ENCODE measurements at places on chromosomes 2 and 18.

DNA sequence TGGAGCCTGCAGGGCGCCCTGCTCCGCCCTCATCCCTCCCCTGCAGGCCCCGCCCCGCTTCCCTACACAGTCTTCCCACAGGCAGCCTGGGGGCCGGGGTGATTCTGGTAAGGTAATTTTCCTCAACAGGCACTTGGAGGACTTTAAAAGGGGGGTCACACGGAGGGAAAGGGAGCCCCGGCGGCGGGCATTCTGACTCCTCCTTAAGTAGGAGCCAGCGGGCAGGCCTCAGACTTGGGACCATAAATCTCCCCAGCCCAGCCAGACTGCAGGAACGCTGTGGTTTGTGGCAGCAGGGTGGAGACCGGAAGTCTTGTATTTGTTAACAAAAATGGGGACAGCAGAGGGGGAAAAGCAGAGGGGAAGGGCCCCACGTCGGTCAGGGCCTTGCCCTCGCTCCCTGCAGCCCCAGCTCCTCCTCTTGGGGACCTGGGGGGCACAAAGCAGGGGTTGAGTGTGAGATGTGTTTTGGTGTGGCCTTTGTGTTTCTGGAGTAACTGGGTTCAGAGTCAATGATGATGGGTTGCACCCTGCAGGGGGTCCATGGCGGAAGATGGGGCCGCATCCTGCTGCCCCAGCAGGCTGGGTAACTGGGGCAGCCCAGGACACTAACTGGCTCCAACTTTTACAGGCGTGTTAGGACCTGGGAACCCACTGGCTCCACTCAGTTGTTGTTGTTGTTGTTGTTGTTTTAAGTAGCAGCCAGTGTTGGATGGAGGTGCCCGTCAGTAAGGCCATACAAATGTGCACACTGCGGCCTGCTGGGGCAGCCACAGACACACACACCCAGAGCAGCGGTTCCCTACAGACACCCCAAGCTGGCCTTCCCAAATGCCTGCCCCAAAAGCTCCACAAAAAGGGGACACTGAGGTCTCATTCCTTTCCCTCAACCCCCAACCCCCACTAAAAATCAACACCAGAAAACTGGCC, 27.7 kb downstream of the SMAD7 start:
- DNase-seq: peak; percentile 30

DNA sequence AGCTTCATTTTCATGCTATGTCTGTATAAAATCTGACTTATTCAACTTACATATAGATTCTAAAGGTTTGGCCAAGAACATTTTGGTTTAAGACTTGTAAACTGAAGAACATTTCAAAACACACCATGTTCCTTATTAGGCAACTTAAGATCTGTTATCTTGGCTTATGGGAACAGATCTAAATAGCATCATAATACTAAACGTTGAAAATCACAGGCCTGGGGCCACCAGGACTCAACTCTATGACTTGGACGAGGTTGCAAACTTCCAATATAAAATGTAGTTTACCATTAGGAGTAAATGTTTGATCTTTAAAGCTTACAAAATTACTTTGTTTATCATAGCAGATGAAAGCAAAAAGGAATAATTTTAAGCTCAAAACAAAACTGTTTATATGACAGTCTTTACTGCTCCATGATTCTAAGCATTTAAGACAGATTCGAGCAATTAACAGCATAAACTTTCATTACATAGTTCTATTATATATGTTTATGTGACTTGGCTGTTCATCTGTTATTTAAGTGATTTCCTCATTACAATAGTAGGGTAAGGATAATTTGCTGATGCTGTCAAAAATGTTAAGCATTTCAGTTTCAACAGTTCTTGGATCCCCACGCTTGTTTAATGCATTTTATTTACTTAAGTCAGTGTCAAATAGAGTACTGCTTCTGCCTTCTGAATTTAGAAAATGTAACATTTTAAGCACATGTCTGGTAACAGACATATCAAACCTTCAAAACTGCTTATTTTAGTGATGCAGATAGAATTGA, 8.3 kb downstream of the TCF4 start:
- no peak for DNase-seq

DNA sequence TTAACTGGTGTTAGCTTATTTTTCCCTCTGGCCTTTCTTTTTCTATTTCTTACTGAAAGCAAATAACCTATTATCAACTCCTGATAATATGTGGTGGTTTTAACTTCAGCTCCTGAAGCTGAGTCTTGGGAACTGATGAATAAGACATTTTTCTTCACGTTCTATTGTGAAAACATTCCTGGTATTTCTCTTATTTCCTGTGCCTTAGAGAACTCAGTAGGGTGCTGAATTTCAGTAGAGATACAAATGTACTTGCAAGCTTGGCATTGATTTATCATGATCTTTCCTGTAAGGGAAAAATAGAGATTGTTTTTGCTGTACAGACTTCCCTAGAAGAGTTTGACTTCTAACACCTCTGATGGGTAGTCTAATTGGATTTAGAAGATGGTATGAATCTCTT, 52.8 kb upstream of the DCC start:
- no peak for DNase-seq

- no peak for DNase-seq
Observed at GRCh38 chr18:36643061-36643460, 185.7 kb downstream of the TPGS2 start.

GRCh38 chr18:12233378-12233777, 20.8 kb upstream of the CIDEA start:
- no peak for DNase-seq

DNA sequence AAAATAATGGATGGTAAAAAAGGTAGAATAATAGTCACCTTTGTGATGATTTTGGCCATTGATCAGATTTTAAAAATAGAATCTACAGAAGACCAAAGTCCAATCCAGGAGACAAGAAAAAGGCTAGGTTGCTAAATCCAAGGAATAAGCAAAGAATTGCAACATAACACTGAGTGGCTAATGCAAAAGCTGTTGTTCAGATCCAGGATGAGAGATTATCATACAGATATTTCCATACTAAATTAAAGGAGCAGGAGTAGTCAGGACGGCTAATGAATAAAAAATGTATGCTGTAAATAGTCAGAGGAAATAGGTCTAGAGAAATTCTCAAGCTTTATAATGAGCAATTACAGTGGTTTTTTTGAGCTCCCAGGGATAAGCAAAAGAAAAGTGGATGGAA, 745.9 kb upstream of the ACVR2A start:
- DNase-seq: no peak

DNA sequence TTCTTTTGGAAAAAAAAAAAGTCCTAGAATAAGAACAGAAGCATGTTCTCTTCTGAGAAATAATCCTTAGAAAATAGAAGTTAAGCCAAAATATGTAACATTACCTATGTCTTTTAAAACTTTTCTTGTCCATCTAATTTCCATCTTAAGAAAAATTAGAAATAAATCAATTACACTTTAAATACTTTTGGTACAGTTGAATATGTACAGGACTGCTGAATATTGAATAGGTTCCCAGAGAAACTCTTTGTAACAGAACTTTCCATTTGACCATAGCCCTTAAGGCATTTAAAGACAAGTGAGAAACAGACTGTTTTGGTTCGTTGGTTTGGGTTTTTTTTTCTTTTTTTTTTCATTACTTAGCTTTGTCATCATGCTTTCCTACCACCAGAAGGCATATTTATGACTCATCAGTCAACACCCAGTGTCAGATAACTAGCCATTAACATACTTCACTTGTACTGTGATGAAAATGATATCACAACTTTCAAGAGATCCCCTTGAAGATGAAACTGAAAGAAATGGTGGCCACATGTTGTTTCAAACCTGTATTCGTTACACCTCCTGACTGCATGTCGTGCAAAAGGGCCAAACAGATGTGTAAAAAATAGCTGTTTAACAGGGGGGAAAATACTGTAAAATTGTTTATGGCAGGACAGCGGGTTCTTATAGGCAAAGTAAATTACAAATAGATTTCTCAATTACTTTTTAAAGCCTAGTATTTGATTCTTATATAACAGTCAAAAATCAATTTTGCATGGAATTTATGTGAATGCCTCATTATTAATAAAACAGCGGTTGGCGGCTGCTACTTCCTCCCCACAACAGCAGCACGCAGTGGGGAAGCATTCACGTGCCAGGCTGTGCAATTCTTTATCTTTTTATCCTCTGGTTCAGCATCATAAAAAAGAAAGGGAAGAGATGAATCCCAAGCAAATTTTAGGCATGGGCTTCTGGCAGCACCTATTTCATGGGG, 280.7 kb upstream of the HNRNPA3 start:
- no peak for DNase-seq

DNA sequence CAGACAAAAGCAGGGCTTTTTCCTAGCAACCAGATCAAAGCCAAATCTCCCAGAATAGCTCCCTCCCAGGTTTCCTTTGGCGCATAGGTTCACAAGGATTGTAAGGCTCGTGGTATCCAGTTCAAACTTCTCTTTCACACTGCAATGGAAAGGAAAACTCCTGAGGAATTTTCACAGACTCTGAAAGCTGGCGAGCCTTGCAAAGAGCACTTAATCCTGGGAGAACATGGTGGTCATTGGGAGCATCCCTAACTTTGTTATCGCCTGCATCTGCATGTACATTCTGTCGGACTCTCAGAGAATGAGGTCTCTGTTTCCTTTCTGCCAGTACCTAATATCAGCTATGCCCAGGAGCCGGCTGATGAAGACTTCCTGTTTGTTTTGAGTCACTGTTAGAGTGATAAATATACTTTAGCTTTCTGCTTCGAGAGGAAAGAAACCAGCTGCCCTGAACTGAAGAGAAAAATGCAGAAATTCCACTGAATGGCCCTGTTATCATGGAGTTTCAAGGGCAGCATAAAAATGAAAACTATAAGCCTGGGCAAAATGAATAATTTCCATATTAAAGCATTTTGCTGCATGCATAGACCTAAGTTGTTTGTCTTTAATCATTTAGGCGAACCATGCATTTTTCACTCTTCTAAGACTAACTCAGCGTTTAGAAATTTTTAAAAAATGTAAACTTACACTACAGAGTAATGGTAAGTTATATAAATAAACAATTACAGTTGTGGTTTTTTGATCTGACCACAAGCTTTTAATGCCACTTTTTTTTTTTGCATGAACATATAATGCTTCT, 76.4 kb upstream of the ZEB2 start:
- no peak for DNase-seq

DNA sequence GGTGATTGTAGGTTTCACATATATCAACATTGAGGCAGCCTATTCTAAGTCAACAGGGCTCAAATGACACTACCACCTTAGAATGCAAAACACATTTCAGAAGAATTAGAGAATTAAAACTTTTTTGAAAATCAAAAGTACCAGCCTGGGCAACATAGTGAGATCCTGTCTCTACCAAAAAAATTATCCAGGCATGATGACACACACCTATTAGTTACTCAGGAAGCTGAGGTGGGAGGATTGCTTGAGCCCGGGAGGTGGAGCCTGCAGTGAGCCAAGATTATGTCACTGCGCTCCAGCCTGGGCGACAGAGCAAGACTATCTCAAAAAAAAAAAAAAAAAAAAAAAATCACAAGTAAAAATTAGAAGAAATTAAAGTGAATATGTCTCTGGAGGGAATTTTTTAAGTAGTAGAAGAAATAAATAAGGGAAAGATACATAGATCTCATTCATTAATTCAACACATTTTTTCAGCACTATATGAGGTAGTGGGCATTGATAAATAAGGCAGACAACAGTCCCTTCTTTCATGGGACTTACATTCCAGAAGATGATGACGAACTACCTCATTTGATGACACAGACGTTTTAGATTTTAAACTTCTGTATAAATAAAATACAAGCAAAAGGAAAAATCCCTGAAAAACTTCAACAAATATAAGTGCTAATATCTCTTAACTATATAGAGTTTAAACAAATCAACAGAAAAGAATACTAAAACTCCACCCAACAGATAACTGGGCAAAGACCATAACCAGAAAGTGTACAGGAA, 42.3 kb downstream of the STPG4 start:
- no peak for DNase-seq

- no peak for DNase-seq
Observed at GRCh38 chr18:37639846-37640245, 74.2 kb upstream of the CELF4 start.

DNA sequence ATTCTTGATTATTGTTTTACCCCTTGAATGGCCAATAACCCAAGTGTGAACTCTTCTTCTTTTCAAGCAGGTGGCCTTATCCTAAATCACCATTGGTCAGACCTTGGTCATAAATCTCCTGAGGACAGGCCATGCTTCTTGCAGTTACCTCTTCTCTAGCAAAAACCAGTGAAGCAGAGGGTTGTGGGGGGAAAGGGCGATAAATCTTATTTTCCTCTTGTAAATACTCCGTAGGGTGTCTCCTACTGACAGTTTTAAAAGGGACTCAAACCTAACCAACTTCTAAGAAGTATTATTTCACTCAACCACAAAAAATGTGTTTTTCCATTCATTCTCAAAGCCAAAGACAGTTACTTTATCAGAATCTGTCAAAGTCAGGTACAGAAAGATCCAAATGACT, 168.1 kb upstream of the RMP24 start:
- DNase-seq: no peak

DNA sequence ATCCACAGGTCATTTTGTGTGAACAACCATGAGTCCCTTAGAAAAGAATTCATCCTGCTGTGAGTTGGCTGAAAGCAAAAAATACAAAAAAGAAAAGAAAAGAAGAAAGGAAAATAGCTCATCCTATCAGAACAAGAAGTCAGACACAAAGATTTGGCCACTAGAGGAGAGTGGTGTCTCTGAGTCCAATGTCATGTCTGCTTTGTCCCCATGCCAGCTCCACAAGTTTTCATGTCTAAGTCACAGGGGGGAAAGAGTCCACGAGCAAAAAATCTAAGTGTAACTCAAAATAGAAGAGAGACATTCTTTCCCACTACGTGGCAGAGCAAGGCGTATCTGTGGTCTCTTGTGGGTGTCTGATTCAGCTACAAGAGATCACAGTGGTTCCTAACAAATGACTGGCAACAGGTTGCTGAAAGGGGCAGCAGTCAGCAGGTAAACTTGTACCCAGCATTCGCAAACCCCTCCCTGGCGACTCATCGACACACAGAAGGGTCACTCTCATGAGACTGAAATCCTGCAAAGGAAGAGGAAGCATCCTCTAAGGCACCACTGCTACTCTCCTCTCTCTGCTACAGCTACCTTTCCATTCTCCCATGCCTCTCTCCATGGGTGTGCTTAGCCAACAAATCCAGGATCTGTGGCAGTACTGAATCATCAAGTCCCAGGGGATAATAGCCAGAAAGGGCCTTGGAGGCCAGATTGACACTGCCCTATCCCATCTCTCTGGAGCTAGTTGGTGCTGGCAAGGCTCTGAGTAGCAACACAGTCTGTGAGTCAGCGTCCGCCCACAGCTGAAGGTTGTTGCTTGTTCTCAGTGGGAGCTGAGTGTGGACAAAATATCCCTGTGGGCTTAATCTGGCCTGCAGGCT, 123.0 kb upstream of the SLC39A10 start:
- DNase-seq: no peak

GRCh38 chr2:9029721-9030120, 26.2 kb upstream of the MBOAT2 start:
- DNase-seq: no peak

DNA sequence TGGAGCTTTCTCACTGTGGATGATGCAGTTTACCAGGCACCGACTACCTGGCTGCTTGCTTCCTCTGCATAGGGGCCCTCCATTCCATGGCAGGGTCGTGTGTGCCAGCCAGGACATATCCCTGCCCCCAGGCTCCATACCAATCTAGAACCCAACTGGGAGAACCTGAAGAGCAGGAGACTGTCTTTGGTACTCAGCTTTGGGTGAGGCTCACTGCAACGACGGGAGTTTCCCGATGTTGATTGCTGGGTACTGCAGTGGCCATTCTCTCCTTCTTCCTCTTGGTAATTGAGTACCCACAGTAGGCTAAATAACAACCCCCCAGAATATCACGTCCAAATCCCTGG, 133.3 kb upstream of the SERTAD2 start:
- DNase-seq: no peak

All from WTC11 (cell line).